ENCODE measurements at places on chromosomes 16 and 17.

DNA sequence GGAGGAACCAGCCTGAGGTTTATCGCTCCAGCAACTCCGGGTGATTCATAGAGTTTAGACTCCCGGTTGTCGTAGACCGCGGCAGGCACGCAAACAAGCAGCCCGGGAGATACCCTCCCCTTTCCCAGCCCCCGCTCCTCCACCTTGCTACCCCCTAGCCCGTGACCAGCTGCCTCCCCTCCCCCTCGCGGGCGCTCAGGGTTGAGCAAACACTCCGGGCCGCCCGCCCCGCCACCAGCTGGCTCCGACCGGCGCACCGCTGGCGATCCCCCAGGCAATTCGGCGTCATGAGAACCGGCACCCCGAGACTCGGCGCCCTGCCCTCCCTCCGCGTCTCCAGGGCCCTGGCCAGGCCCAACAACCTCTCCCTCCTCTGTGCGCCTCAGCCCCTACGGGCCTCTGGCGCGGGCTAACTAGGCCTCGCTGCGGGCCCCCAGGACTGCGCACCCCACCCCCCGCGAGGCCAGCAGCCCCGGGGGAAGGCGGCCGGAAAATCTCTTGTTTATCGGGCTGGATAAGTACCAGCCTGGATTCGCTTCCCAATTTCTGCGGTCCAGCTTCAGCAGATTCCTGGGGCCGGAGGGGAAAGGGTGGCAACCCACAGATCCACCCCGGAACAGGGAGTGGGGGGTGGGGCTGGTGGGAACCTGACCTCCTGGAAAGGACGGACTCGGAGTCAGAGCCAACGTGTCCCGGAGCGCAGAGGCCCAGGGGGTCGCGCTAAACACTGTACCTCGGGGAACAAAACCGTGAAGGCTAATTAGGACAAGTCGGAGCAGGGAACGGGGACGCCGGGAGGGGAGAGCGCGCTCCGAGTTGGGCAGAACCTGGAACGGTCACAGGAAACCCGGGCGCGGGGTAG lies 951 bp upstream of the GPRC5C start:
- peak; percentile 78 for DNase-seq

DNA sequence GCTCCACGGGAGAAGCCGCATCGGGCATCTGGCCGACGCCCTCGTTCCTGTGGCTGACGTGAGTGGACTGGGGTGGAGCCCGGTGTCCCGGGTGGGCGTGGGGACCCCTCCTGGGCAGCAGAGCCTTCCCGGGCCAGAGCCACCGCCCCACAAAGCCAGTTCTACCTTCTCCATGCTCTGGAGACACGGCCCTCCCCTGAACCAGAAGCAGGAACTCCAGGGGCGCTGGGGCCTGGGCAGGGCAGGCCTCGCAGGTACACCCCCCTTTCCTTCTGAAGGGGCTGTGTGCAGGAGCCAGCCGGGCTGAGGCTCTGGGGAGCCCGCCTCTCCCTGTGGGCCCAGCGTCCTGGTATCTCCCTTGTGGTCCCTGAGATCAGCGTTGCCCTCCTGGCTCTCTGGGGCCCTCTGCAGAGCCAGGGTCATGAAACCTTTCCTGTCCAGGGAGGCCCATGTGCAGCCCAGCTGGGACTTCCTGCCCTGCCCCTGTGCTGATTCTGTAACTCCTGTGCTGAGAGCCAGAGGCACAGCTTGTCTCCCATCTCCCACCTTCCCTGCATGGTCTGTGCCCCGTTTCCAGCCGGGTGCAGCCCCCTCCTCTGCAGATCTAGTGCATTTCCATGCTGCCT lies 6.5 kb downstream of the PIGQ start:
- no peak for DNase-seq

DNA sequence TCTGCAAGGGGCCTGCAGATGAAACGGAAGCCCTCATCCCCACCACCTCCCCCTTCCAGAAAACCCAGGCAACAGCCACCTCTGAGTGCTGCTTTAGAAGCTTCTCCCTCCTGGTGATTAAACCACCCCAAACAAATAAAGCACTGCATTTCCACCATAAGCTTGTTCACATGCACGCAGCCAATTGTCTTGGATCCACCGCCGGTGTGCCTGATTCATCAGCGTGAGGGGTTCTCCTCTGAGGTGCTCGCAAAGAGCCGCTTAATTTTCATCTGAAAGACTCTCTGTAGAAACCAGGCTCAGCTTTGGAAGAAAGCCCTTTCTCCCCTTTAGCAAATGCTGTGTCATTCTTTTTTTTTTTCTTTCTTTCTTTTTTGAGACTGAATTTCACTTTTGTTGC lies 155.2 kb upstream of the EEF2KMT start:
- DNase-seq = no peak

DNA sequence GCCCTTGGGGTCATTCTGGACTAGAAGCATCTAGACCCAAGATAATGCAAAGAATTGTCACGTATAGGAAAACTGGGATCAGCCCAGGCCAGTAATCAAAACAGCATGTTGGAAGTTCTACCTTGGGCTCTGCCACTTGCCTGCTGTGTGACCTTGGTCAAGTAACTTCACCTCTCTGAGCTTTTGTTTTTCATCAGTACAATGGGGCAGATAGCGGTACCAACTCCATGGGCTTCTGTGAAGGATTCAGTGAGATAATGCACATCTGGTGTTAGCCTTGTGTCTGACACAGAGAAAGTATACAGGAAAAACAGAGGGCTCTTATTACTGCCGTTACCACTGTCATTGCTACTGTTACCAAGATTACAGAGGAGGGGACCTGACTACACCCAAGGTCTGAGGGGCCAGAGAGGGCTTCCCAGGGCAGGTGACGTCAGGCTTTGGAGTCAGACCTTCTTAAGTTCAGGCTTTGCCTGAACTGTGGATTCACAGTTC lies 24.6 kb downstream of the CMIP start:
- no peak for DNase-seq

- peak; percentile 82 for DNase-seq
These were observed 15.4 kb upstream of the CTCF start for GRCh38 chr16:67546761-67547422.

- DNase-seq = no peak
These were observed 69.8 kb downstream of the SLC39A11 start for GRCh38 chr17:73022694-73023093.

- no peak for DNase-seq
These were observed 155.7 kb downstream of the CCDC182 start for GRCh38 chr17:57589151-57590034.
